ENCODE measurements at places on chromosomes 13 and 19.

- DNase-seq: peak; percentile 74
Measured at GRCh38 chr19:43784981-43785808, 4.4 kb upstream of the KCNN4 start.

DNA sequence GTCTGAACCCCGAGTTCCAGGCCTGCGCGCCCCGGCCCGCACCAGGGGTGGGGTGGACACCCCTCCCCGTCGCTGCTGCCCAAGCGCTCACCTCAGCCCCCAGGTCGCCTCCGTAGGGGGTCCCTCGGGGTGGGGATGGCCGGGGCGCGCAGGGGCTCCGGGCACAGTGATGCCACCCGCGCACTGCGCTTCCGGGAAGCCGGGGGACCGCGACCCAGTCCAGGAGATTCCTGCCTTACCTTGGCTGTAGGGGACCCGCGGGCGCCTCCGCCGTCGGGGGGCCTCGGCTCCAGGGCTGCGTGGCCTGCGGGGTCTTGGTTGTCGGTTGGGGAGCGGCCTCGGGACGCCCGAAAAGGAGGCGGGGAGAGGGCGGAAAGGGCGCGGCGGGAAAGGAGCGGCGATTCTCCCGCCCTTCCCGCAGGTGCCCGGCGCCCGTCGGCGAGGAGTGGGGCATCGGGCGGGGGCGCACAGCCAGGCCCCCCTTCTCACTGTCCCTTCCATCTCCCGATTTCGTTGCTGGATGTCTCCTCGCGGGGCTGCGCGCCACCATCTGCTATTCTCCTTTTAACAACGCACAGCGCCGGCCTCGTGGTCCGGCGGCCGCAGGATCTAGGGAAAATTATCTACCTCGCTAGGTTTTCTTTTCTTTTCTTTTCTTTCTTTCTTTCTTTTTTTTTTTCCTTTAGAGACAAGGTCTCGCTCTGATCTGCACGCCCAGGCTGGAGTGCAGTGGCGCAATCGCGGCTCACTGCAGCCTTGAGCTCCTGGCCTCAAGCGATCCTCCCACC lies at the start of gene KEAP1:
KEAP1 (minus strand) TSS at position 355 of the 788 bp plus-strand sequence. CDS start 3,323 bp downstream, outside the sequence.
- DNase-seq: no peak

DNA sequence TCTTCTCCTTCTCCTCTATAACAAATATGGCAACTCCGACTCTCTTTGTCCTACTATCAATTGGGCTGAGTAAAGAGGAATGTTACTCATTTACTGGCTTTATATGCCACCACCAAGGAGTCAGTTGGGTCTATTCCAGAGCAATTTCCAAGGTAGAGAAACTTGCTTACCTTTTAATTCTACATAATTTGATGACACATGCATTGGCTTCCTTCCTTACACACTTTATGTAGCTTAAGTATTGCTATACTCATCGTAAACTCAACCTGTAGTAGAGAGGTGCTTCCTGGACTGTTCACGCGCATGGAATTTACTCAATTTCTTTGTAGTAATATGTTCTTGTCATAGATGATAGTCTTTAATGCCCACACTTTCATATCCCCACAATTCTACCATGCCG lies 160.7 kb downstream of the LMO7 start:
- no peak for DNase-seq

DNA sequence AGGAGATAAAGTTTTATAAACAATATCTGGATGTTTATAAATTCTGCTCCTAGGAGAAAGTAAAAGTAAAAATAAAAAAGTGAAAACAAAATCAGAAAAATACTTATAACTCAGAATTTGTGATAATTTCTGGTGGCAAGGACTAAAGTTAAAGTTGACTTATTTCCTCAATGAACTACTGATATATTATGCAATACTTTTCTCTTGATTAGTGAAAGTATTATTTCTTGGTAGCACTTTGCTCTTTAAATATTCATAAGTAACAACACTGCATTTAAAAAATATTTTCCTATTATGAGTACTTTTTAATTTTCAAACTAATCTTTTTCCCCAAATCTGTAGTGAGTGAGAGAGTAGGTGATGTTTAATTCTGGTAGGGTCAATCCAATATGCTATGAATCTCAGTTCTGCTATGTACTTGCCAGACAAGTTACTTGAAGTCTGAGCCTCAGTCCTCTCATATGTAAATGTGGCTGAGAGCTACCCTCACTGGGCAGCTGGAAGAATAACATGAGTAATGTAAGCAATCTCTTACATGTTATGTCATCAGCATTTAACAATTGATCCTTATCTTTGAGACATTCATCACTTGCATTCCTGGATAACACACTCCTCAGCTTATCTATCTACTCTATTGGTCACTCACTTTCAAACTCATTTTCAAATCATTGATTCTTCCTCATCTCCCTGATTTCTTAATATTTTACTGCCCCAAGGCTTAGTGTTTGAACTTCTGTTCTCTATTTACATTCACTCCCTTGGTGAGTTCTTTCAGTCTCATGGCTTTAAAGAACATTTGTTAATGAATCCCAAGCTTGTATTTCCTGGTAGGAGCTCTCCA lies 239.0 kb downstream of the RGCC start:
- peak; percentile 51 for DNase-seq

GRCh38 chr13:45700971-45701900 lies 884 bp upstream of the CBY2 start:
- DNase-seq: no peak

- DNase-seq: no peak
Measured at GRCh38 chr19:30672926-30673325, 300.7 kb downstream of the ZNF536 start.

DNA sequence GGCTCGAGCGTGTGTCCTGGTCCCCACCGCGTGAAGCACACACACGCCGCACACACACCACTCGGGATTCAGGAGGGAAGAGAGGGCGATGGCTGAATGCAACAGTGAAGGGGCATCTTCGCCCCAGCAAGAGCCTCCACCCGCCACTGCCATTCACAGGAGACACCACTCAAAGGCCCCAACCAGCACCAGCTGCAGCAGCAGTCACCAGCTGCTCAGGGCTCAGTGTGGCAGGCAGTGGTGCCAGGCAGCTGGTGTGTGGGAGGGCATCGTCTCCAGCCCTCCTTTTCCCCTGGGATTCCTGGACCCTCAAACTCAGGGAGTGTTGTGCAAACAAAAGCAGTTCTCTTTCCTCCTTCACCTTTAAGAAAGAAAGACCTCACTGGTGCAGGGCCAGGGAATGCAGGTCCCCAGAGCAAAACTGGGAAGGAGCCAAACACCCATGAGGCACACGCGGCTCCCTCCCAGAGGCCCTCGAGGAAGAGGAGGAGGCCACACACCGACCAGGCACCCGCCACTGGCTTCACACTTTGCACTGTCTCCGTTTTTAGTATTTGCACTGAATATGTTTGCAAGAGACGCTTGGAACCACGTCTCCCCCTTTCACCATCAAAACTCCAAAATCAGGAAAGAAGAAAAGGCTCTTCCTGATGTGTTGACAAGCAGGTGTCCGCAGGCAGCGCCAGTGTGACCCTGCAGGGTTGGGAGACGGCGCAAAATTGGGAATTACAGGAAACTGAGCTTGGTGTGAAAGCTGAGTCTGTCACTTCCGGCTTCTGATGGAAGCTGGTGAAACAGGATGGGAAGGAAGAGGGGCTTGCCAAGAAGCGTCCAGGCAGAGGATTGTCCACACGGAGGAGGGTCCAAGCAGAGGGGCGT lies 26.4 kb upstream of the F7 start:
- no peak for DNase-seq

DNA sequence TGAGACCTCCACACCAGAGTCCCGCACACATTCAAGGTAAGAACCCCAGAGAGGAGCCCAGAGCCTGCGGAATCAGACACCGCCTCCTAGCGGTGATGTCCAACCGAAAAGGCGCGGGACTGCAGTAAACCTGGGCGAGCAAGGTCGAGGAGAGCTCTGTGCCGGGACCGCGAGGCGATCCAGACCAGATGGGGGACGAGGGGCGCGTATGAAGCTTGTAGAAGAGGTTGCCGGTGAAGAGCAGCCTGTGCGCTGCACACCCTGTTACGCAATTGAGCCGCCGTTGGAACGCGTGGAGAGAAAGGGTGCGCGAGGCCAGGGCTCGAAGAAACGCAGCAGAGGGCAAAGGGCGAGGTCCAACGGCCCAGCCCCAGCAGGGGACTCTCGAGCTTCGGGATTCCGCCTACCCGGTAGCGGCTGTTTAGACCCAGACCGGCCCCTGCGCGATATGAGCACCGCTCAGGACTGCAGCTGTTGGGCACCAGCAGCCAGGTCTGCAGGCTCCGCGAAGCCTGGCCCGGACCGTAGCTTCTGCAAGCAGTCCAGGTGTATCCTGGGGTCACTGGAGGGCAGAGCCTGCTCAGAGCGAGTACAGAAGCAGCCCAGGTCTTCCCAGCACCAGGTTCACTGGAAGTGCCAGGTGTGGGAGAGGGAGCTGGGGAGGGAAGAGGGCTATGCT lies 65.9 kb upstream of the ZNF599 start:
- no peak for DNase-seq

- DNase-seq: no peak
Measured at GRCh38 chr19:7605490-7606222, 10.0 kb downstream of the CAMSAP3 start.

DNA sequence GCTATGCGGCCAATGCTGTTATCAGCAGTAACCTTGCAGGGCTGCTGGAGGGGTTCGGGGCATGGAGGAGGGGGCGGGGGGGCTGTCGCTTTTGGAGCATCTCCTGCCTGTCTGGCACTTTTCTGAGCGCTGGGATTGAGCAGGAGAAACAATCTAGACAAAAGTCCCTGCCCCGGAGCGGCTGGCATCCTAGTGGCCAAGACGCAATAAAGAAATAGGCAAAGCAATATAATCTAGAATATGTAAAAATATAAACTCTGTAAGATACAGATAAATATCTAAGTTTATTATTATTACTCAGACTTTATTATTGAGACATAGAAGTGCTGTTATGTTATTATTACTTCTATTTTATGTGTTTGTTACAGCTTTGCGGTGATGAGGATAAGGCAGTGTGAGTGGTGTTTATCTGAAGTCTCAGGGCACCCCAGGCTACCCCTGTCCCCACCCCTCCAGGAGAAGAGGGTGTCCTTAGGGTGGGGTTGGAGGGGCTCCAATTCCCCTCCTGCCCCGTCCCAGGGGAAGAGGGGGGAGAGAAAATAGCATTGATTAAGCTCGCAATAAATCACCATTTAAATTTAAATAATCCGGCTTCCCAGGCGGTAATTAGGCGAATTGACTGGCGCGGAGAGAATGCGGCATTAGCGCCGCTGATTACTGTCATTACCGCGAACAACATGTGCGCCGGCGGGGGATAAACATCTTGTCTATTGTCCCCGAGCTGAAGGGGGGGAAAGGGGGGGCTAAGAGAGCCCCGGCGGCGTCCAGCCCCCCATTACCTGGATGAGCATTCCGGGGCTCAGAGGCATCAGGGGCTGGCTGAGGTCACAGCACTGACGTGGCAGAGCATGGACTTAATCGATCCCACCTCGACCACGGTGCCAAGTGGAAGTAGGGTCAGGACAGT lies 3.2 kb downstream of the NPAS1 start:
- no peak for DNase-seq

- no peak for DNase-seq
Measured at GRCh38 chr13:110625771-110626321, 10.5 kb downstream of the NAXD start.

DNA sequence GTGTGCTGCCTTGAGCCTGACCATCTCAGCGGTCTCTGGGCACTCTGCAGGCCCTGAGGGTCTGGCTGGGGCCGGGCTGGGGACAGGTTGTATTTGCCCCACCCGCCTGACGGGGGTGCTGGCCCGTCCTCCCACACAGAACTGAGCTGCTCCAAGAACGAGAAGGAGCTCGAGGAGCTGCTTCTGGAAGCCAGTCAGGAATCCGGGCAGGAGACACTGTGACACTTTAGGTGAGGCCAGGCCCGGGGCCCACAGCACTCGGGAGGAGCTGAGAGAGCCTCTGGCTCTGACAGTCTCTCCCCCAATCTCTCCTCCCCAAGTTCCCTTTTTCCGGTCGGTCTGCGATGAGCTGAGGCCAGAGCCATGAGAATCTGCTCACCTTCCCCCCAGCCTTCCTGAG lies 14.5 kb downstream of the NKPD1 start:
- no peak for DNase-seq

DNA sequence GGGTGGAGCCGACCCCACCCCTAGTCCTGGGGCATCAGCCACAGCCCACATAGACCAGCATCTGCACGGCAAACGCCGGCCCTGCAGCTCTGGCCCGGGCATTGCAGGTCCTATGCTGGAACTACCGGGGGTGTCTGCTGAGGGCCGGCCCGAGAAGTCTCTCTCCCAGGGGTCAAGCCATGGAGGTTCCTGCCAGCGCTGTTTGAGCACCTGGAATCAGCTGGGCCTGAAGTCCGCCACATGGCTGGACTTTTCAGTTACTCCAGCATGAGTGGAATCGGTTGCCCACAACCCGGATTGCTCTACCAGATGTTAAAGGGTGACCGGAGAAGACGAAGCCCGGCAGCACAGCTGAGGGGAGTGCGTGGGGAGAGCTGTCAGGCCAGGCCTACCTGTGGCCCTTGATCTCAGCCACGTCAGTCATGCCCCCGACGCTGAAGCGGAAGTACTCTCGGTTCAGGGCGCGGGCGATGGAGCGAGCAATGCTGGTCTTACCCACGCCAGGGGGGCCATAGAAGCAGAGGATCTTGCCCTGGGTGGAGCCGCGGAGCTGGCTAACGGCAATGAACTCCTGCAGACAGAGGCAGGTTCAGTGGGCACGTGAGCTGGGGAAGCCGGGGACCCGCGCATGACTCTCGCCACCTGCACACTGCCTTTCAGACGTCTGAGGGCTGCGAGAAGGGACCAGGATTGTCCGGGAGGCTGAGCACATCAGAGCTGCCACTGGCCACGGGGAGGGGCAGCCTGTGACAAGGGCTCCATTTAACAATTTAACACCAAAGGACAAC lies 8.7 kb downstream of the RPL36 start:
- no peak for DNase-seq

GRCh38 chr19:44570984-44571684 lies 41.7 kb upstream of the CEACAM20 start:
- DNase-seq: peak; percentile 71

- DNase-seq: no peak
Measured at GRCh38 chr13:83009987-83010386, 872.3 kb downstream of the SLITRK1 start.

DNA sequence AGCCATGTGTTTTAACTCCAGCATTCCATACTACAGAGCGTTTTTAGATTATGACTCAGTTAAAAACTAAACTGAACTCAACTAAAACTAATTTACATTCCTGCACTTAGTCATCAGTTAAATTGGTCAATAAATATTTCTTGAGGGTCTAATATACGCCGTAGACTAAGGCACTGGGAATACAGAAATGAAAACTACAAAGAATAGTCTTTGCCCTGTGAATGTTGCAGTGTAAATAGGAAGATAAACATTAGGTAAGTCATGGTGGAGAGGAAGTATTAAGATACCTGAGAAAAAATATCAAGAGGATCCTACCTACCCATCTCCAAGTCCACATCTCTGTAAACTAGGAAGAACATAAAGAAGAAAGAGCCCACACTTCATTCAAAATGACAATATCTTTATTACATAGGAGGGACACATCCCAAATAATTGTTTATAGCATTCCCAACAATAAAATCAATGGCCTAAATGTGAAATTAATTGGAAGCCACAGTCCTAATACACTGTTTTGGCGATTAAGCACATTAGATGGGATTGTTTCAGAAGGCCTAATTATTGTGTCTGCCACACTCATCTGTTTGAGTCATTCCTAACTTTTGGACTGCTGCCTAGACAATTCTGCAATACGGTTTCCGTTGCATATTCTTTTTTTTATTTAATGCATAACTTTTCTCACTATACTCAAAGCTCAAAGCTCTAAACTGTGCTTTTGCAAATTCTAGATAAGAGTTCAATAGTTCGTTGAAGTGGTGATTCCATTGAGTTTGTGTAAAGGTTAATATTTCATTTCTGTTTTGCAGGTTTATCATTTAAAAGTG lies 52.9 kb downstream of the MBNL2 start:
- DNase-seq: peak; percentile 56

Data from HS-27A (cell line).